ENCODE measurements at places on chromosomes 7 and 10. TPM values are rescaled to one million over a fixed set of nuclear protein-coding genes. Genes with fewer than 3 reads are reported as not detected.

DNA sequence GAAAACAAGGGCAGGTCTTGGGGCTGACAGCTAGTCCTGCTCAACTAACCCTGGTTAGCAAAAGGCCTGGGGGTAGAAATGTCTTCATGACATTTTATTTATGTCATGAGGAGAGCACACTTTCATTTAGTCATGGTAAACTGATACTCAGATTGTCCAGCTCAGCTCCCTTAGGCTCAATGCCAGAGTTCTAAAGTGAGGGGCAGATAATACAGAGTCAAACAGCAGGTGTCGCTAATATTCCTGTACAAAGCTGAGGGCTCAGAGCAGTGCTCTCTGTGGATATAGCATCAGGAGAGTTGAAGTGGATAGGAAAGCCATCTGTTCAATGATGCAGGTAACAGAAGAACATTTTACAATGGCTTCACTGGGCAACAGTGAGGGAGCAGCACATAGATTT, 26.8 kb upstream of the CALCR start:
- H3K27me3 ChIP-seq: no peaks in the 10 kb centered on the region
- no peak overlapping the region for H3K27ac ChIP-seq
- DNase-seq: no peak

GRCh38 chr7:120915314-120916105, 35.1 kb upstream of the ING3 start:
- H3K4me3 ChIP-seq: no peak overlapping the region
- H3K27ac ChIP-seq: no peak overlapping the region
- H3K27me3 ChIP-seq: no peaks in the 10 kb centered on the region
- no peak for DNase-seq
- no peaks in the 10 kb centered on the region for H3K36me3 ChIP-seq

The PRF1 gene
- 2.7 TPM for total RNA-seq

DNA sequence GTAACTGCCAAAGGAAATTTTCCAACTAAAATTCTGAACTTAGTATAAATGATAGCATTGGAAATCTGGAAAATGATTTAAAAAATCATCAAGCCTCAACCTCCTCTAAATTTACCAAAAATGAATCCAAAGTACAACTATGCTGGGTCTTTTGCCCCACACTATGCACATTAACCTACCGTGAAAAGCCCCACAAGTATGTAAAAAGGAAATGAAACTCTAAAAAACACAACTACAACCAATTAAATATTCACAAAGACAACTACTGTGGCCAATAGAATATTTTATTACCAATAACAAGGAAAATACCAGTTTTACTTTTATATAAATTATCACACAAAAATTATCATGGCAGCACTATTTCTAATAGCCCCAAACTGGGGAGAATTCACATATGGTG, 19.3 kb downstream of the EIF3A start:
- peaks cover 9% of the 10 kb centered on the region for H3K4me1 ChIP-seq
- H3K36me3 ChIP-seq: peaks cover 55% of the 10 kb centered on the region
- no peaks in the 10 kb centered on the region for H3K27me3 ChIP-seq
- H3K27ac ChIP-seq: no peak overlapping the region
- DNase-seq: no peak

The SOSTDC1 gene
- 1.1 TPM for total RNA-seq
